Heart right ventricle (tissue), 16 donors: ENCODE measurements at places on chromosomes 6 and 20. TPM values are rescaled to one million over a fixed set of nuclear protein-coding genes. Genes with fewer than 3 reads are reported as not detected.

Gene NRSN2
- 53.9 TPM for polyA plus RNA-seq

Gene ISM1
- polyA plus RNA-seq = 1.2 TPM

DNA sequence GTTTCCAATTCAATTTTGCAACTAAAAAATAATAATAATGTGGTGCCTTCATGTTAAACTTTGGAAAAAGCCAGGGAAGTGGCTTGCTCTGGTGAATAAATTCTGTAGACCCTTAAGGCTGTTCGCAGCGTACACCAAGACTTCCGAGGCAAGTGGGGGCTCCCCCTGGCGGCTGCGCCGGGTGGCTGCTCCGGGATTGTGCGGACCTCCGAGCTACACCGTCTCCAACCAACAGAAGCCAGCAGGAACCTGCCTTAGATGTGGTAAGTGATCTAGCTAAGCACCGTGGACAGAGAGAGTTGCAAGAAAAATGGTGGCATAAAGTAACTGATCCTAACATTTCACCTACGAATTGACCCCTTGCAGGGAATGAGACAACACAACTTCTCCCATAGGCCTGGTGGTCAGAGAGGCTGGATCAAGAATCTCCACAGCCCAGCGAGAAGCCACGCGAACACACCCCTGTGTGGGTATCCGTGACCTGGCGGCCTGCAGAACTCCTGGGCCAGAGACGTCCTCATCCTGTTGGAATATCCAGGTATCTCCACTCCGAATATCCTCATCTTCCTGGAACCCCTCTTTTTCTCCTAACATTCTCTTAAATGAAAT lies 69.6 kb downstream of the TBXT start:
- DNase-seq = peak; percentile 69

DNA sequence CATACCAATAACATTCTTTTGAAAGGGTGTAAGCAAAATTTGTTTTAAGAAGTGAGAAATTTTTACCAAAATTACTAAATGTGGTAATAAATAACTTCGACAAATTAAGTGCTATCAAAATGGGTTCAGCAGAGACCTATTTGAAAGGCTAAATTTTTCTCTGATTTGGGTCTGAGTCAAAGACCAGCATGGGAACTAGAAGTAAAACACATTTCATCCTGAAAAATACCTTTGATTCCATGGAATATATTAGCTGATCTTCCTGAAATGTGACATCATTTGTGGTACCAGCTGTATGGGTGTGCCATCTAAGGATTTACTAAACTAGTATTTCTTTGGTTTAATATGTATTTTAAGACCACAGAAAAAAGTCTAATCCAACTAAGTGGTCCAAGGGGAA lies 63.6 kb downstream of the BLOC1S5 start:
- DNase-seq = no peak

Gene RNF182
- polyA plus RNA-seq = 0.06 TPM

- DNase-seq = no peak
Measured at GRCh38 chr20:37721751-37722150, 27.9 kb downstream of the CTNNBL1 start.

DNA sequence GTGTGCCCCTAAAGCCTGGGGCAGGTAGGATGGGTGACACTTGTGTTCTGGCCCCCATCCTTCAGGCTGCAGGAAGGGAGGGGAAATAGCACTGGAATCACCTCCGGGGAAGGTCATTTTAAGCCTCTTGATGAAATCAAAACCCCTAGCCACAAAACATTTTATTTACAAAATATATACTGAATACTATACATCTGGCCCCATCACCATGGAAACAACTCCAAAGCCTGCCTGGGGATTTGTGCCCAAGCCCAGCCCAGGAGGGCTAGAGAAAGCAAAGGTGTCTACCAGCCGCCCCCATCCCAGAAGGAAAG lies 2.6 kb downstream of the SMIM29 start:
- no peak for DNase-seq

GRCh38 chr6:160088784-160089533 lies 32.7 kb upstream of the SLC22A1 start:
- DNase-seq = no peak
